Cardiac fibroblast (primary cell): ENCODE measurements at places on chromosomes 13 and 19.

DNA sequence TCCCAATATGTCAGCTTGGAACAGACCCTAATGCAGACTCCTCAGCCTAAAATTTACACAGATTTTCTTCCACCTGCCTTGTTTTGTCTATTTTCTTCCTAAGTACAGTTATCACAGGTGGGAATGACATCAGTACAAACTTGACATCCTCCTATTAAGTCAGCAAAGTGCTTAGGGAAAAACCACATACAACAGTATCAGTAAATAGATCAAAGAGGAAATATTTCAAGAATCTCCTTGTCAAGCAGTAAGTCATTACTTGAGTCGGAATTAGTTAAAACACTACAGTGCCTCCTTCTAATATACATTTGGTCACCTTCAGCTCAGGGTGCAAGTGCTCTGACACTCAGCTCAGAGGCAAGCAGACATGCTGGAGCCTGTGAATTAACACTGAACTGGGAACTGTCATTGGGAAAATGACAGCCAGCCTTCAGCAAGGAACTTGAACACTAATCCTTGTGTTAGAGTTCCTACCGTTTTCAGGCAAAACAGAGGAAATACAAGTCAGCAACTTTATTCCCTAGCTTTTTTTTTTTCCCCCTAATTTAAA is 394.3 kb upstream of the HTR2A start:
- DNase-seq, result no peak

- no peak for DNase-seq
Measured at GRCh38 chr13:21800837-21801616, 130.2 kb downstream of the FGF9 start.

DNA sequence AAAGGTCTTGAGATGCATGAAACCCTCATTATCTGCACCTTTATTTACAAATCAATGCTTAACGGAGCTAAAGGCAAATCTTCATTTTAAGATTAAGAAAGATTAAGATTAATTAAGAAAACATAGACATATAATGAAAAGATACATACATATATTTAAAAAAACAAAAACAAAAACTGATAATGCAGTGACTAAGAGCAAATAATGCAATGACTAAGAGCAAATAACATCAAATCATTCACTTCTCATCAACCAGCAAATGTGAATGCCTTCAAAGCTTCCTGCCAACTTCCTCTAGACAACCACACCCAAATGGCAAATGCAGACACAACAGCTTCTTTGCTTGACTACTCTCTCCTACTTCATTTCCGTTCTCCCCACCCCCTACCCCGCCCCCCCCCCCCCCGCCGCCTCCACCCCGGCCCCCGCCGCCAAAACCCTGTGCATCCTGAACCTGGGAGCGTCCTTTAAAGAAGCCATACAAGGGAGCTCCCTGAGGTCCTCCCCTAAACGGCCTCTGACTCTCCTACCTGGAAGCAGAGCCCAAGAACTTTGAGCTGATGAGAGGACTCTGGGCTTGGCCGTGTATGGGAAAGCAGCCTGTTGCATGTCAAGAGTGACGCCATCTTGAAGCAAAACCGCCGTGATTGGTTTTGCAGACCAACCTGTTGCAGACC is 24.5 kb downstream of the TEX101 start:
- DNase-seq, result peak; percentile 46

GRCh38 chr13:106481919-106482318 is 53.5 kb downstream of the EFNB2 start:
- DNase-seq, result no peak

GRCh38 chr13:109817591-109818535 is 31.5 kb upstream of the IRS2 start:
- DNase-seq, result no peak

DNA sequence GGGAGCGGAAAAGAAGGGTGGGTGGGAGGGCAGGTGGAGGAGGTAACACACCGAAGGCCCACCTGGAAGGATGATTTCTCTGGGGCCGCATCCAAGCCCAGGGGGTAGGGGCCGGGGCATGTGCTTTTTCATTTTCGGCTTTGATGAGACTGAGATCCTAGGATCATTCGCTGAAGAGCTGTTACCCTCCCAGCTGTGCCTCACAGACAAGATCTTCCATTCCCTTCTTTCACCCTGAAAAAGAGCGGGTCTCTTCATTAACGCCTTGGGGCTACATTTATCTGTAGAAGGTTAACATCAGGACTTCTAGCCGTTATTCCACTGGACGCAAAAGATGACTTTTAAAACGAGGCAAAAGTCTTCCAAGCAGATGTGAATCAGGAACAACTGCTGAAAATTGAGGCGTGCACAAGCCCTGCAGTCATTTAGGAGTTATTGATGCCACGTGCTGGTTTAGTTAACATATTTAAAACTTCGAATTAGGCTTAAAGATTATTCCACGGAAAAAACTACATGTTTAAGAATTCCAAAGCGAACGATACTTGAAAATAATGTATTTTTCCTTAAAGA is 1.1 kb downstream of the LMO7 start:
- DNase-seq, result no peak

- no peak for DNase-seq
Measured at GRCh38 chr19:27671876-27672275, 1541.1 kb downstream of the UQCRFS1 start.

DNA sequence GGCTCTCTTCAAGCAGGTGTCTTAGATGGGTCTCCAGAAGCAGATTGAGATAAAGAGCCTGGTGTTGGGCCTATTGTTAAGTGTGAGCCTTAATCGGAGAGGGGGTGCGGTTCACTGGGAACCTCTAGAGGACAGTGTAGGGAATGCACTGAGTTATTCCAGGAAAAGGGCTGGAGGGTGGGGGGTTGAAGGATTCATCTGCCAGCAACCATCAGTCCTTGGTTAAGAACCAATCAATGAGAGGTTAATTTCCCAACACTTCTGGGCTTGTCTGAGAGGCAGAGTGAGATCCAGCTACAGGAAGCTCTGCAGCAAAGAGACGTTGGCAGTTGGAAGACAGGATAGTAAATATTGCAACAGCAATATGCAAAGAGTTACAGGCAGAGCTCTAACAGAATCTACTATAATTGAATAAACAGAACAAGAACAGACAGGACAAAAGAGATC is 28.7 kb downstream of the CYP4F2 start:
- DNase-seq, result peak; percentile 23

DNA sequence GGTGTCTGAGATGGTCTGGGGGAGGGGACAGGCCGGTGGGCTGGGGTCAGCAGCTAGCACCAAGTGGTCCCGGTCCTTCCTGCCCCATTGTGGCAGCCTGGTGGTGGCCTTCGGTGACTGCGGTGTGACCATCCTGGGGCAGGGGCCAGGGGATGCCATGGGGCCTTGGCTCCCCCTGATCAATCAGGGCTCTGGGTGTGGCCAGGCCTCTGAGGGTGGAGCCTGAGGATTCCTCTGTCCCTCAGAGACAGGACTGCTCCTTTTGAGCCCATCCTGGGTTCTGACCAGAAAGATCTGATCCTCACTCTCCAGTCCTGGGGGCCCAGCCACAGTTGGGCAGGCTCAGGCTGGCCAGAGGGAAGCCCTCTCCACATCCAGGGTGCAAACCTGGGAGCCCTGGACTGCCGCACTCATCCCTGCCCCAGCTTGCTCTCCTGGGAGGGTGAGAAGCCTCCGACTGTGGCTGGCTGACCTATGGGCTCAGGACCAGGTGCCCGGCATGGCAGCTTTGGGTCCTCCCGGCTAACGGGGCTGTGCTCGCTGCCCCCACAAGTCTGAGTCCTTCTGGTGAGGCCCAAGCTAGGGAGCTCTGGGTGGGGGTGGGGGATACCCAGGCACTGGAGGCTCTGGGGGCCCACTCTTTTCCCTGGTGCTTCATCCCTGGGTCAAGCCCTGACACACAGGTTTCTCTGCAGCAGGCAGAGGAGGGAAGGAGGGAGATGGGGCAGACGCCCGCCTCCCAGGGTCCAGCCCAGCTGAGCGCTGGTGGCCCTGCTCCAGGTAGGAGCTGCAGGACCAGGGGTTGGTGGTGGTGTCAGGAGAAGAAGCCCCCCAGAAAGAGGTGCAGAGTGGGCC is 59.5 kb downstream of the IER2 start:
- DNase-seq, result no peak

GRCh38 chr13:43383498-43384165 is 360.2 kb downstream of the DNAJC15 start:
- DNase-seq, result no peak

- no peak for DNase-seq
Measured at GRCh38 chr19:51258165-51259160, 7.6 kb downstream of the SIGLECL1 start.

GRCh38 chr19:5719274-5719960 is 529 bp downstream of the LONP1 start:
- no peak for DNase-seq

DNA sequence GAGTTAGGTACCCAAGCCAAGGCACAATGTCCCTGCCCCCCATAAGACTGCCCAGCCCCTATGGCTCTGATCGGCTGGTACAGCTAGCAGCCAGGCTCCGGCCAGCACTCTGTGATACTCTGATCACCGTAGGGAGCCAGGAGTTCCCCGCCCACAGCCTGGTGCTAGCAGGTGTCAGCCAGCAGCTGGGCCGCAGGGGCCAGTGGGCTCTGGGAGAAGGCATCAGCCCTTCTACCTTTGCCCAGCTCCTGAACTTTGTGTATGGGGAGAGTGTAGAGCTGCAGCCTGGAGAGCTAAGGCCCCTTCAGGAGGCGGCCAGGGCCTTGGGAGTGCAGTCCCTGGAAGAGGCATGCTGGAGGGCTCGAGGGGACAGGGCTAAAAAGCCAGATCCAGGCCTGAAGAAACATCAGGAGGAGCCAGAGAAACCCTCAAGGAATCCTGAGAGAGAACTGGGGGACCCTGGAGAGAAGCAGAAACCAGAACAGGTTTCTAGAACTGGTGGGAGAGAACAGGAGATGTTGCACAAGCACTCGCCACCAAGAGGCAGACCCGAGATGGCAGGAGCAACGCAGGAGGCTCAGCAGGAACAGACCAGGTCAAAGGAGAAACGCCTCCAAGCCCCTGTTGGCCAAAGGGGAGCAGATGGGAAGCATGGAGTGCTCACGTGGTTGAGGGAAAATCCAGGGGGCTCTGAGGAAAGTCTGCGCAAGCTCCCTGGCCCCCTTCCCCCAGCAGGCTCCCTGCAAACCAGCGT is 3.0 kb upstream of the KMT2B start:
- DNase-seq, result no peak

DNA sequence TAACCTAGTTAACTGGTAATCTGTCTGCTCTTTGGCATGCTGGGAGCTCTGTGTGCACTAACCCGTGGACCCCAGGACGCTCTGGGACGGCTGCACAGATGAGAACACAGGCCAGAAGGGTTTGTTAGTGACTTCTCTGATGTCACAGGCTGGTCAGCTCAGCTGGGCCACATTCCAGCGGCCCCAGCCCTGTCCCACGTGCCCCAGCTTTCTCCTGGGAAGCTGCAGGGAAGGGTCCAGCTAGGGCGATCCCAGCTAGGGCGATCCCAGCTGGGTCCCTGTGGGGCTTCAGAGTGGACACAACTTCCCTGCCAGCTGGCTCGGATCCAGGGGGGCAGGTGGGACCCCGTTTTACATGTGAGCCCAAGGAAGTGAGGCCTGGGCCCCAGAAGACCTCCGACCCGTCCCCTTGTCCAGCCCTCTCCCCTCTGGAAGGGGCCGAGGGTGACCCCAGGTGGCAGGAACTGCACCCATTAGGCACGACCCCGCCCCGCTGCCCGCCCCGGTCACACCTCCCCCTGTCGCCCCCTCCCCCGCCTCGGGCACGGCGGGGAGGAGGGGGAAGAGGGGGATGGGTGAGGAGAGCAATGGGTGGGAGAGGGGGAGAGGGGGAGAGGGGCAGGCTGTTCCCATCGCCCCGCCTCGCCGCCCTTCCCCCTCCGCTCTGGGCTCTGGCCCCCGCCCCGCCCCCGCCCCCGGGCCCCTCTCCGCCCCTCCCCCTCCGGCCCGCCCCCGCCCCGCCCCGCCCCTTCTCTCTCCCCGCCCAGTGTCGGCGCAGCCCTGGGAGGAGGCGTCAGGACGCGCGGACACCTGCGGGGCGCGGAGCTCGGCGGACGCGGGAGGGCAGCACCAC is 75.2 kb upstream of the MCF2L start:
- peak; percentile 22 for DNase-seq

- DNase-seq, result no peak
Measured at GRCh38 chr13:40271271-40271885, 395.1 kb downstream of the FOXO1 start.

DNA sequence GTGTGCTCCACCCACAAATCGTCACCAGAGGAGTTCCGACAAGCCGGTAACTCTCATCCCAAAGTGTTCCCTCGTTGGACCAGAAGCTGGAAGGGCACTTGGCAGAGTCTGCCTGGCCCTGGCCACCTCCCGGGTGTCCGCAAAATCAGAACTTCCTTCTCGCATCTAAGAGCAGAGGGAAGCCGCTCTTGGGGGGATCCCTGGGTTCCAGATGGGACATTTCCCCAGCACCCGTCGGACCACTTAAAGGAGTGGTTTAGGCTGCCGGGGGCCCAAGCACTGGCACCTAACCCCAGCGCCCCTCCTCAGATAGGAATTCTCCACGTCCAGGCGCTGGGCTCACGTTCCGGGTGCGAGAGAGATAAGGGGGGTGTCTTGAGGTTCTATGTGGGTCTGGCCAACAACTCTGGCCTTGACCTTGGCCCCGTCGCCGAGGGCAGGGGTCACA is 857 bp upstream of the MAP2K7 start:
- DNase-seq, result no peak

DNA sequence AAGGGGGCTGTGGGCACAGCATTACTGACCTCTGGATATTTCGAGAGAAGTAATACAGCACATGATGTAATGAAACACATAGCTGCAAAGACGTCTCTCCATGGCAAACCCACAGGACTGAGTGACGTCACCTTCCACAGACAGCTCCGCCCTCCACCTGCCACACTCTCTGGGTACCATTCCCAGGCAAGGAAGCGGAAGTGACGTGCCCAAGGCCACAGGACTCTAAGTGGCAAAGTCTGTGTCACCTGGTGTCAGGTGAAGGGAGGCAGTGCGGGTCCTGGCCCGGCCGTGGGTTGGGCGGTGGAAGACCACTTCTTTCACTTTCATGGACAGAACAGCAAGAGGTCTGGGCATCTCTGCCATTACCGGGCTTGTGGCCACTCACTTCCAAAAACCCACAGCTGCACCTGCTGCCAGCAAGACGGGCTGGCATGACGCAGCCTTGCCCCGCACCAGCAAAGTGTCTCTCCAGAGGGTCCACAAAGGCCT is 6.8 kb upstream of the ADPRHL1 start:
- no peak for DNase-seq

DNA sequence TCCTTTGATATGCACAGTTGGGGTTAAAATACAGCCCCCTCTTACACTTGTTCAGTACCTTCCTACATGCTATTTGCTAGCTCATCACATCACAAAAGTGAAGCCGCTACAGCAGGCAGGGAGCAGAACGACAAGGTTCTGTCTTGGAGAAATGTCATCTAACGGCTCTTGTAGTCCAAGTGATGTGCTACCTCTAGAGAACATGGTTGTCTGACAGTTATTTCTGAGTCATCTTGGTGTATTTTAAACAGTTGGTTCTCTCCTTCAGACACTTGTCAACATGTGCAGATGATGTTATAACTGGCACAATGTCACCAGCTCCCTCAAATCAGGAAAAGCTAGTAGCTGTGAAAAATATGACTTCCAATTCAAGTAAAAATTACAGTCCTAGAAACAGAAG is 865.0 kb downstream of the PCDH9 start:
- DNase-seq, result no peak

- no peak for DNase-seq
Measured at GRCh38 chr19:15010501-15011300, 31.0 kb upstream of the SLC1A6 start.
